Glomerular endothelial cell (primary cell): ENCODE measurements at places on chromosomes 3 and 15.

DNA sequence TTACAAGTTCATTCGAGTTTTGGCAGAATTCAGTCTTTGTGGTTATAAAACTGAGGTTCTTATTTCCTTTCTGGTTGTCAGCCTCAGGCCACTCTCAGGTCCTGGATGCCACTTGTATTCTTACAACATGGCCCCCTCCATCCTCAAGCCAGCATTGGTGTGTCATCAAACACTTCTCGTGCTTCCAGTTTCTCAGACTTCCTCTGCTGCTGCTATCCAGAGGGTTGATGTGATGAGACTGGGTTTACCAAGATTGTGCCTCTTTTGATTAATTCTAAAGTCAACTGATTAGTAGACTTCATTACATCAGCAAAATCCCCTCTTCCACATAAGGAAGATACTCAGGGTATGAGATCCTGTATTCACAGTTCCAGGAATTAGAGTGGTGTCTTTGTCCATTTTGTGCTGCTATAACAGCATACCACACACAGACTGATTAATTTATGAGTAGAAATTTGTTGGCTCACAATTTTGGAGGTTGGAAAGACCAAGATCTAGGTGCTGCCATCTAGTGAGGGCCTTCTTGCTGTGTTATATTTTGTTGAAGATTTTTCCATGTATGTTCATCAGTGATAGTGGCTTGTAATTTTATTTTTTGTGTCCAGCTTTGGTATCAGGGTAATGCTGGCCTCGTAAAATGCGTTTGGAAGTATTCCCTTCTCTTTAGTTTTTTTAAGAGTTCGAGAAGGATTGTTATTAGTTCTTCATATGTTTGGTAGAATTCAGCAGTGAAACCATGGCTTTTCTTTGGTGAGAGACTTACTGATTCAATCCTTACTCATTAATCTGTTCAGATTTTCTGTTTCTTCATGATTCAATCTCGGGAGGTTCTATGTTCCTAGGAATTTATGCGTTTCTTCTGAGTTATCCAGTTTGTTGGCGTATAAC is 11.1 kb downstream of the LRCH3 start:
- DNase-seq, result no peak

- DNase-seq, result no peak
Measured at GRCh38 chr3:155321418-155321817, 27.9 kb upstream of the STRIT1 start.

GRCh38 chr15:41884458-41884857 is 9.4 kb downstream of the SPTBN5 start:
- no peak for DNase-seq

GRCh38 chr3:33186524-33187367 is 31.9 kb downstream of the SUSD5 start:
- peak; percentile 93 for DNase-seq

GRCh38 chr15:89244574-89244903 is 760 bp downstream of the FANCI start:
- DNase-seq, result no peak

DNA sequence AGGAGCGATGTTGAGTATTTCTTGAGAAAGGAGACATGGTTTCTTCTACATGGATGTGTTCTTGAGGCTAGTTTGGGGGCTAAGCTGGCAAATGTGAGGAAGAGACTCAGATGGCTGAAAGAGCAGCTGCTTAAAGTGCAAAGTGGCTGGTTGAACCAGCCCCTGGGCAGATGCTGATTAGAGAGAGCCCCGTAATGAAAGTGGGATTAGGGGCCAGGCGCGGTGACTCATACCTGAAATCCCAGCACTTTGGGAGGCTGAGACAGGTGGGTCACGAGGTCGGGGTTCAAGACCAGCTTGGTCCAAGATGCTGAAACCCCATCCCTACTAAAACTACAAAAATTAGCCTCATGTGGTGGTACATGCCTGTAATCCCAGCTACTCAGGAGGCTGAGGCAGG is 75.0 kb upstream of the GCNT3 start:
- no peak for DNase-seq

DNA sequence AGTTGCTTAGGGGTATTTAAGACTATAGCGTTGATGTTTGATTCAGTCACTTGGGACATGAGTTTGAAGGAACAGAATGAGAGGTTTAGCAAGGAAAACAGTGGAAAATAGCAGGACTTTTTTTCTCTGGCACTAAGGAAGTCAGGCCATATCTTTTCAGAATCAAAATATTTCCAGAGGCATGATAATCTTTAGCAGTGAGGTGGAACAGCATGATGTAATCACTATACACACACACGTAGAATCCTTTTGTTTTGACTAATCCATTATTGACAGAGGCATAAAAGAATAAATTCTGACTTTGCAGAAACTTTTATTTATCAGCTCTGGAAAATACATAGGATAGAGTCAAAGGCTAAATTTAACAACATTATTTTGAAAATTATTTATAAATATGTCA is 174.1 kb downstream of the ZPLD1 start:
- no peak for DNase-seq

DNA sequence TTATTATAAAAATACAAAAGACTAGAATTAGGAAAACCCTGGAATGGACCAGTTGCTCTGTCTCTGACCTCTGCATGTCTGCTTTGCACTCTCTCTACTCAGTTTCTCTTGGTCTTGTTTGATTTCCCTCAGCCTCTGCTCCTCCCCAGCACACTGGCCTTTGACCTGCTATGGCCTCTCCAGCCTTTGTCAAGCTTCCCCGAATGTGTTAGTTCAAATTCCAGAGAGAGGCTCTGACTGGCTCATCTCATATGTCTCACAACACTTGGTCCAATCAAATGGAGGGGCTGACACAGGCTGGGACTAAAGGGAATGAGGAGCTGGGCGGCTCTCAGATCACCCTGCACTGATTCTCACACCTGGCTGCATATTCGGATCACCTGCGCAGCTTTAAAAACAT is 52.4 kb upstream of the CMTM8 start:
- no peak for DNase-seq

DNA sequence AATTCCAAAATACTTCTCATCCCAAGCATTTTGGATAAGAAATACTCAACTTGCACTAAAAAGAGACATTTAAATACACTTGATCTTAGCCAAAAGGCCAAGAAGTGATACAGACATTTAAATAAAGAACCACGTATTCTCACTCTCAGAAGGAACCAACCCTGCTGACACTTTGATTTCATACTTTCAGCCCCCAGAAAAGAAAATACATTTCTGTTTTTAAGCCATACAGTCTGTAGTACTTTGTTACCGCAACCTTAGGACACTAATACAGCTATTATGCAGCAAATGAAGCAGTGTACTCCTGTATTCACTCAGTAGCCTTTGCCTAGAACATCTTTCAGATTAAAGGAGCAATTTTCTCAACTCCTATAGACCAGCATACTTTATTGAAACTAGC is 86.7 kb downstream of the TBC1D5 start:
- DNase-seq, result no peak

GRCh38 chr3:154085071-154085470 is 36.1 kb upstream of the ARHGEF26 start:
- no peak for DNase-seq

GRCh38 chr15:69562116-69562515 is 109.5 kb downstream of the RPLP1 start:
- DNase-seq, result no peak

GRCh38 chr3:72892870-72893269 is 5.0 kb downstream of the GXYLT2 start:
- DNase-seq, result no peak

DNA sequence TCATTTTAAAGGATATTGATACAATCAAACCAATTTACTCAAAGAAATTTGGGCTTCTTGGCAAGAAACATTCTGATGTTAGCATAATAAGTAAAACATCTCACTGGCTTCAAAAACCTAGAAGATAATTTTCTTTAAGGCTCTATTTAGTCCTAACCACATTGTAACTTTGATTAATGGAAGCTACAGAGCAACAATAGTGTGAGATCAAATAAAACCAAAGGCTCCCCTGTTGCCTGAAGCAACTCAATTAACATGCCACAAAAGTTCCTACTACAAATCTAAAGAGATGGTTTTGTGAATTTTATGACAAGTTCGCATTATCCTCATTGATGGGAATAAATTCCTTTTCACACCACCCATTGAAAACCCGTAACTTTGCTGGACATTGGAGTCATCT is 5.9 kb downstream of the DPH6 start:
- DNase-seq, result no peak

GRCh38 chr15:69158843-69159240 is 1.6 kb upstream of the GLCE start:
- DNase-seq, result no peak

- no peak for DNase-seq
Measured at GRCh38 chr15:68203956-68204355, 1.2 kb downstream of the CALML4 start.

- DNase-seq, result no peak
Measured at GRCh38 chr15:62828364-62828763, 214.2 kb upstream of the TPM1 start.

GRCh38 chr15:51104512-51104911 is 9.8 kb upstream of the TNFAIP8L3 start:
- DNase-seq, result no peak

GRCh38 chr3:142595581-142595950 is 627 bp upstream of the PLS1 start:
- DNase-seq, result no peak

GRCh38 chr3:87179642-87180041 is 47.5 kb upstream of the CHMP2B start:
- DNase-seq, result no peak

DNA sequence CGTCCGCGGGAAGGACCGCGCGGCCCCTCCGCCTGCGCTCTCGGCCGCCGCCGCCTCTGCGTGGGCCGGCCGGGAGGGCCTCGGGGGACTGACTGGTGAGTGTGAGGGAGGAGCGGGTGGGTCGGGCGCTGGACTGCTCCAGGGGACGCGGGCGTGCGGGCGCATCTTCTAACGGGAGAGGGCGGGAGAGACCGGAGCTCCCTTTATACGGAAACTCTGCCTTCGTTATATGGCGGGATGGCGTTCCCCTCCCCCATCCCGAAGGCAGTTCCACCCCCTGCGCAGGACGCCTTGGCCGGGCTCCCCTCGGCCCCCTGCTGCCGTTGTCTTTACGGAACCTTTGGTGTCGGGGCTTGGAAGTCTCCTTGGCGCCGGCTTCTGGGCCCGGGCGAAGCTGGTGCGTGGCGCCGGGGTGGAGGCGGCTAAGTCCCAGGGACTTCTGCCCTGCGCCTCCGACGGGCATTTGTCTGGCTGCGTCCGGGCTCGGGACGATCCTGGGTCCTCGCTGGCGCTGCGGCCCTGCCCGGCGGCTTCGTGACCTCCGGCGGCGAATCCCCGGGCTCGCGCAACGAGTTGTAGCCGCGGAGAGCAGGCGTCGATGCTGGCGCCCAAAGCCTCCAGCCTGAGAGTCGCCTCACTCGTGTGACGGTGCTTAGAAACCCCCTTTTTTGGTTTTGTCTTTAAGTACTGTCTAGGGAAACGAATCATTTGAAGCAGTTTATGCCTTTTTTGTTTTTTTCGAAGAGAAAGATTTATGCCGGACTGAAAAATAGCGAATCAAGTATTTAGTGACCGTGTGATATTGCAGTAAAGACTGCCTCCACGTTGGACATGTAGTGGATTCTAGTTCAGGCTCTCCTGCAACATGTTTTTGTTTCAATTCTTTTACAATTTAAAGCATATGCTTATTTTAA is 623 bp downstream of the ZNF639 start:
- no peak for DNase-seq

GRCh38 chr15:82124331-82125263 is 78.8 kb upstream of the MEX3B start:
- DNase-seq, result no peak

DNA sequence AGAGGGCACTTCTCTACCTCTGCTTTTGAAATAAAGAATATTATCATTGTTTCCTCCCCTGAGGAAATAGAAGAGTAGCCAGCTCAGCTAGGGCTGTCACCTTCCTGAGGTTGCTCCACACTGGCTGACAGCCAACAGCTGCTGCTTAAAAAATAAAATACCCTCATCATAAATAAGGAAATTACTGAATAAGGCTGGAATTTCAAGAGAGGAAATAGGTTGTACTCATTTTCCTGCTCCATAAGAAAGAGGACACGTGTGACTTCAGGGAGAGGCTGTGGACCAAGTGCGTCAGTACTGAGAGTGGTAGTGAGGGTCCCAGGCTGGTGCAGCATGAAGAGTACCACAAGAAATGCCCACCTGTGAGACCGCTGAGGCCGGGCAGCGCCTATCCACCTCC is 8.1 kb upstream of the C2CD4B start:
- DNase-seq, result peak; percentile 94

- DNase-seq, result no peak
Measured at GRCh38 chr3:175270198-175270837, 411.2 kb downstream of the NAALADL2 start.

GRCh38 chr3:32018757-32019564 is 37.4 kb downstream of the ZNF860 start:
- peak; percentile 36 for DNase-seq

- no peak for DNase-seq
Measured at GRCh38 chr3:4945324-4945723, 33.9 kb upstream of the BHLHE40 start.

- DNase-seq, result no peak
Measured at GRCh38 chr3:13693441-13693840, 144.5 kb downstream of the FBLN2 start.

DNA sequence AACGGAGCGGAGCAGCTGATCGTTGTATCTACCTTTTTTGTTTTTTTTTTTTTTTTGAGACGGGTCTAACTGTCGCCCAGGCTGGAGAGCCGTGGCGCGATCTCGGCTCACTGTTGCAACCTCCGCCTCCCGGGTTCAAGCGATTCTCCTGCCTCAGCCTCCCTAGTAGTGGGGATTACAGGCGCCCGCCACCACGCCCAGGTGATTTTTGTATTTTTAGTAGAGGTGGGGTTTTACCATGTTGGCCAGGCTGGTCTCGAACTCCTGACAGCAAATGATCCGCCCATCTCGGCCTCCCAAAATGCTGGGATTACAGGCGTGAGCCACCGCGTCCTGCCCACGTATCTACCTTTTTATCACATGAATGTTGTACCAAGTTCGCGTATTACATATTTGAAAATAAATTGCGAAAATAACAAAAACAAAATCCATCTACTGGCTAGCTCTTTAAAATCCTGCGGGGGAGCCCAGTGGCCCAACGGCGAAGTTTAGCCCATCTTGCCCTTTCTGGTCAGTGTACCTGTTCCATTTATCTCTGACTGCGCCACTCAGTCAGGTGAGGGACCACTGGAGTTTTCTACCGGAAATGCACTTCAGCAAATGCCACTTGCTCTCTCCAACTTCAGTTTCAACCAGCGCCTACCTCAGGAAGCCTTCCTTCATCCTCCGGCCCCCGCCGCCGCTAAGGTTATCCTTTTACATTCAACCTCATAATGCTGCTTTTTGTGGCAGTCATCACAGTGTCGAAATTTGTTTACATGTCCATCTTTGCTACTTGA is 1.2 kb upstream of the EIF3J start:
- no peak for DNase-seq

DNA sequence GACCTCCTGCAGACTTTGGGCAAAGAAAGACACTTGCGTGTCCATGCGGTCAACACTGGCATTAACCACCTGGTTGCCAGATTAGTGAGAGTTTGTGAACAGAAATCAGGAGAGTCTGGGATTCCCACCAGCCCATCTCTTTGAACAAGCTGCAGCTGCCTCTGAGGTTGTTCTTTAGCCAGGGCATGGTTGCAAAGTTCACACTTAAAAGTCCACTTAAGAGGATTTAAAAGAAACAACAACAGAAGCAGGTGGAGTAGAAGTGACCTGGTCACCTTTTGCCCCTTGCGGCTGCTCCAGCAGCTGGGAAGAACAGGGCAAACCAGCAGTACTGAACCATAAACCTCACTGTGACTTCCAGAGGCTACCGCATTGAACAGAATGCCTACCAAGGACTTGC is 97.3 kb downstream of the FOXB1 start:
- no peak for DNase-seq

GRCh38 chr3:173538410-173538809 is 140.9 kb downstream of the NLGN1 start:
- DNase-seq, result no peak
